ENCODE measurements at places on chromosomes 3 and 15.

DNA sequence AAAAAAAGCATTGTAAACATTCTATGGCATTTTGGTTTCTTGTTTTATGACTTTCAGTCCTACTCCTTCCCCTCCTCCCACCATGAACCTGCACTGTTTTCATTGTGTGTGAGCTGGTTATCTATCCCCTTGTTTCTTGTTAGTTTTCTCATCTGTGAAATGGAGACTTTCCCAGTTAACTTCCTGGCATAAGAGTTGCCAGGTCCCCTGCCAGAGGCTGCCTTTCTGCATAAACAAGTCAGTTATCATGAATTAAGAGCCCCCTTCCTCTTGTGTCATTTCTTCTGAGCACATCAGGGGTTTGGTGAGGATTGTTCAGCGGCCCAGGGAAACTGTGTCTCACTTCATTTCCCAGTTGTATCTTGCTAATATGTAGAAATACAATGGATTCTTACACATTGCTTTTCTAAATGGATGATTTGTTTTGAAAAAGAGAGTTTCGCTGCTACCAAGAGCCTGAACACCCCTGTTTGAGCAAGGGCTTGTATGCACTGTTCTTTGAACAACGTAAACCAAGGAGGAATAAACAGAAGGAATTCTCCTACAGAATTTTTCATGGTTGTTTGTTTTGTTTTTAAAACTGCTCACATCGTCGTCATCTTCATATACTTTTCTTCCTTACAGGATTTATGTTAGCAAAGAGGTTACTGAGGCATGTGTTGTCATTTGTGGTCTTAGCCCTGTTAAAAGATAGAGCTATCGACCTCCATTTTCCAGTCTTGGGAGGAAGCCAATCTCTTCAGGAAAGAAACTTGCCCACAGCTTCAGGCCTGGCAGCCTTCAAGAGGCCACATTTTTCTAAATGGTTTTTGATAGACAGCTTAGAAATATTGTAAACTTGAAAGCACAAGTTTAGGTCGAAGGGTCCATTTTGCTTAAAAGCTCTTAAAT lies 144.6 kb upstream of the IL12A start:
- DNase-seq, result no peak

DNA sequence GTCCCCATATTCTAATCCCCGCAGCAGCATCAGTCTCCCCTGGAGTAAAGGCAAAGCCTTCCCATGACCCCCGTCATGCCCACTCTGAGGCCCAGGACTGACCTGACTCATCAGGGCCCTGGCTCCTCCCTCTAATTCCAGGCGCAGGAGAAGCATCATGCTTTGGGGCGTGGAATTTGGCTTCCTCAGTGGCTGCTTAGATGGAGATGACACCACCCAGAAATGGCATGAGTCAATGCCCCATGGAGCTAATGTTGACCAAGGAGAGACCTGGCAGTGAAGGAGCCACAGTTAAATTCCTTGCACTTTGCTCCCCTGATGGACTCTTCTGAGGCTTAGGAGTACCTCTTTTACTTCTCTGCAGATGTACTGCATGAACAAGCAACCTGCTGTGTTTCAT lies 204.2 kb upstream of the PROK2 start:
- no peak for DNase-seq

DNA sequence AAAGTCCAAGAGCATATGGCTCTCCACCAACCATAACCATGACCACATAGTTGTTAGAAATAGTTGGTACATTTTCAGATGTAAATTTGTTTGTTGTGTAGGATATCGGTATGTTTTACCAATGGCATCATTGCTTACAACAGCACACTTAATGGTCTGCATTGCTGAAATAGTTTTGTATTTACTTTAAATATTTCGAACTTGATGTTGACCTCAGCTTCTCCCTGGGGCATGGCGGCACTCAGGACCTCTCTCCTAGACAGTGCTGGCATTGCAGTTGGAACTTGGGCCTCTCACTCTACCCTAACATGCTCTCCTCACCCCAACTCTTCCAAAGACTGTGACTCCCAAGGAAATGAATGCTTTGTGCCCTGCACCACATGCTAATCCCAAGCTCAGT lies 5.0 kb downstream of the SLC22A13 start:
- no peak for DNase-seq

GRCh38 chr3:125165189-125165947 lies 47.2 kb downstream of the SLC12A8 start:
- DNase-seq, result no peak

GRCh38 chr3:89402051-89402450 lies 294.6 kb downstream of the EPHA3 start:
- DNase-seq, result no peak

DNA sequence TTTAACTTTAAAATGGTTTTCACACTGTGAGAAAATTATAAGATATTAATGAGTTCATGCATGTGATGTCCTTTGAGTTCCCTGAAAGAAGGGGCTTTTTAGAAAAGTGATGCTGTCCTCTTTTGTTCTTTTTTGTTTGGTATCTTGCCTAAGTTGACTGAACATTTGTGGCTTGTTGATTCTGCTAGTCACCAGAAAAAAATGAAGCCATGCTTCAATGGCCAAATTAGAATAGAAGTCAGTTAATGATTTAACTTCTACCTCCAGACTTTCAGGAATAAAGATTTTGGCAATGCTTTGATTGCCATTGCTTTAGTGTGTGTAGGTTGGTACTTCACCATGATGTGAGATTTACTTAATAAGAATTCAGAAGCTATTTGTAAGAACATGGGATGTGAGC lies 260.6 kb upstream of the NECTIN3 start:
- DNase-seq, result no peak

DNA sequence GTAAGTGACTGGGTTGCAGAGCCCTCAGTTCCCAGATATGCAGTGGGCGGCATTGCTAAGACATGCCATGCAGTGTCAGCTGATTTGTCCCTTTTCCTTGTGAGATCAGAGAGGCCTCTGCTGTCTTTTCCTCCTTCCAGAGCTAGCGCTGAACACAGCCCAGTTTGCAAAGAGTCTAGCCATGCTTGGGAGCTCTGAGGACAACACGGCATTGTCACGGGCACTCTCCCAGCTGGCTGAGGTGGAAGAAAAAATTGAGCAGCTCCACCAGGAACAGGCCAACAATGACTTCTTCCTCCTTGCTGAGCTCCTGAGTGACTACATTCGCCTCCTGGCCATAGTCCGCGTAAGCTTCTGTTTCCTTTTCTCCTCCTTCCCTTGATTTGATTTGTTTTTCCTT lies 20.0 kb upstream of the SNX22 start:
- no peak for DNase-seq

GRCh38 chr3:194354315-194354714 lies 3.2 kb upstream of the CPN2 start:
- DNase-seq, result no peak

DNA sequence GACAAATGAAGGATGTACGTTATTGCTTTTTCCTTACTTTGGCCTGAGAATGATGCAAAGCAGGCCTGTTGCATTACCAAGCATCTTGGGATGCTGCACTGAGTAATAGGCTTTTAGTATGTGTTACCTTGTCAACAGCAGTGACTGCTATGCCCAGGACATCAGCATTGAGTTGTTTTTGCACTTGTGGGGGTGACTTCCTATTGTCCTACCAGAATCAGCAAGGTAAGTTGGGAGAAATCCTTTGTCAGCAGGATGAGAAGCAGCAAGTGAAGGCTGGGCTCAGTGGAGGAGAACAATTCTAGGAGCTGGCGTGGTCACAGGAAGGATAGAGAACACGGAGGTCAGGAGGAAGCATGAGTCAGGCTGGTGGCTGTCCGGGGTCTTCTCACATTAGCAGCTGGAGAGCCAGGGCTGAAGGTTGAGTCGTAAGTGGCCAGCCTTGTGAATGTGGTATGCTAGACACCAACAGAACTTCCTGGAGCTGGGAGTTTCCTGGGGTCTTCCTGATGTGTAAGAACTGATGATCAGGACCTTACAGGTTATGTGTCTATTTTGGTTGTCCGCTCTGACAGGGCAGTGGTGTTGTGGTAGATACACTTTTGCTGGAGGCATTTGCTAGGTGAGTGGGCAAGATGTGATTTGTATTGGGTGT lies 142.7 kb downstream of the FNDC3B start:
- no peak for DNase-seq

GRCh38 chr3:93931597-93932229 lies 42.0 kb downstream of the PROS1 start:
- DNase-seq, result no peak

- DNase-seq, result no peak
These were observed 328.4 kb upstream of the NECTIN3 start for GRCh38 chr3:110743202-110743601.

DNA sequence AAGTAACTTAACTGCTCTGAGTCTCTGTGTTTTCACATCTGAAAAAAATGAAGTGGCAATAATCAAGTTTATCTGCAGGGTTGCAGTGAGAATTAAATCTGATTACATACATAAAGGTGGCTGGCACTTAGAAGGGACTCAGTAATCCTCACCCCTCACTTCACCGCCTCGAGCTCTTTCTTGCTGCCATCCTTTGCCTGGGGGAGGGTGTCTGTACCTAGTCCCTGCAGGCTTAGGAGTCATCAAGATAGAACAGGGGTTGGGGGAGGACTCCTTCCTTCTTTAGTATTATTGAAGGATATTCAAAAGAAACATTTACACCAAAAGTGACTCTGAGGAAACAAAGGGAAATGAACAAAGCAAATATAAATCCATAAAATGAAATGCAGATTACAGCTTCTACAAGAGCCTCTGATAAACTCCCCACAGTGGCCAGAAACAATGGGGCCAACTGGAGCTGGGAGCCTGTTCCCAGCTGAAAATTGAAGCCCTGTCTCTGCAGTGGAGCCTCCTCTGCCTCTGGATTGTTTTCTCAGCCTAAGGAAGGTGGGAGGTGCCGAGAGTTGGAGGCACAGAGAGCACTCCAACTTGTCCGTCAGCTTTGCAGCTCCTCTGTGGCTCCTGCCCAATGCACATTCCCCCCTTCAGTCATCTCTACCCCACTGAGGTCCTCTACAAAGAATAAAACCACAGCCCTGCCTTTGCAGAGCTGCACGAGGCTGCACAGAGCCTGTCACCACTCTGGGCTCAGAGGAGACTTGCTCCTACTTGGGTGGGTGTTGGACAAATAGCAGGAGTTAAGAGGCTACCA lies 41.8 kb downstream of the CRYGS start:
- DNase-seq, result no peak

DNA sequence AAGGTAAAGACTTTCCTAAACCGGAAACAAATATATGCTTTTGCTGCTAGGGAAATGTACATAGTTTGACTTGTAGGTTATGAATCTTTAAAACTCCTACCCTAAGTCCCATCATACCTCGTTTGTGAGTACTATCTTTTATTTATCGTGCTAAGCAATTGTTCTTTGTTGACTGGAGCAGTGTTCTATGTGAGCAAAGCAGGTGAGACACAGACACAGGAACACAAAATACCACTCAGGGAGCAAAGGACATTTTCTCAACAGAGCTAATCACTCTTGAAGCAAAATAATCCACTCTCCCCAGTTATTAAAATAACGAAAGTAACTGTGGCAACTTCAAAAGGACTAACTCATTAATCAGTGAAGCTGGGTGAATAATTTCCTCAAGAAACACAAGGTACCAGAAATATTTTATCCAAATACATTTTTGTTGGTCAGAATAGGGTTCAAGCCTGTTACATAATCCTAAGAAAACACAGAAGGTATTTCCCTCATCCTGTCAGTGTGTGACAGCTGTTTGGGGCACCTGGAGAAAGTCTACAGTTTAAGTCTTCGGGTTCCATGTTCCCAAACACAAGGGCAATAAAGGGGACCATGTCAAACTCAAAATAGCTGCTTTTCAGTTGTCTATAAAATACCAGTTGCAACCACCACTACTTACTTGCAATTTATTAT lies 407.7 kb downstream of the FOXP1 start:
- no peak for DNase-seq

- DNase-seq, result no peak
These were observed 215.1 kb downstream of the SHQ1 start for GRCh38 chr3:72633121-72633520.

- no peak for DNase-seq
These were observed 162.3 kb downstream of the PGPEP1L start for GRCh38 chr15:98845138-98845884.

GRCh38 chr15:98896802-98897732 lies 110.5 kb downstream of the PGPEP1L start:
- DNase-seq, result no peak

DNA sequence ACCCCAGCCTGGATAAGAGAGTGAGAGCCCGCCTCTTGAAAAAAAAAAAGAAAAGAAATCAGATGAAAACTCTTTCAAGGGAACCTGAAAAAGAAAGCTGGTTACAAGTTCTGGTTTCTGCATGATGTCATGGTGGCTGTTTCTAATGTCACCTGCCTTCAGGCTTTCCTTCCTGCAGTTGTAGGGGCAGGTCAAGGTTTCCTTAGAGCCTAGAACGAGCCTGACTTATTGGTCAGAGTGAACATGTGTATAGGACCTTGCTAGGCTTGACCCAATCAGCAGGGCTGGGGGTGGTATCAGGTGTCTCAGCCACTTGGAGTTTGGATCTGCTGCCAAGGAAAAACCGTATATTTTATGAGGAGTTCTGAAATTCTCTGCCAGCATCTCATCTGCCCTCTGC lies 3.8 kb downstream of the IVD start:
- no peak for DNase-seq

- DNase-seq, result no peak
These were observed 247 bp downstream of the FETUB start for GRCh38 chr3:186640473-186640818.

DNA sequence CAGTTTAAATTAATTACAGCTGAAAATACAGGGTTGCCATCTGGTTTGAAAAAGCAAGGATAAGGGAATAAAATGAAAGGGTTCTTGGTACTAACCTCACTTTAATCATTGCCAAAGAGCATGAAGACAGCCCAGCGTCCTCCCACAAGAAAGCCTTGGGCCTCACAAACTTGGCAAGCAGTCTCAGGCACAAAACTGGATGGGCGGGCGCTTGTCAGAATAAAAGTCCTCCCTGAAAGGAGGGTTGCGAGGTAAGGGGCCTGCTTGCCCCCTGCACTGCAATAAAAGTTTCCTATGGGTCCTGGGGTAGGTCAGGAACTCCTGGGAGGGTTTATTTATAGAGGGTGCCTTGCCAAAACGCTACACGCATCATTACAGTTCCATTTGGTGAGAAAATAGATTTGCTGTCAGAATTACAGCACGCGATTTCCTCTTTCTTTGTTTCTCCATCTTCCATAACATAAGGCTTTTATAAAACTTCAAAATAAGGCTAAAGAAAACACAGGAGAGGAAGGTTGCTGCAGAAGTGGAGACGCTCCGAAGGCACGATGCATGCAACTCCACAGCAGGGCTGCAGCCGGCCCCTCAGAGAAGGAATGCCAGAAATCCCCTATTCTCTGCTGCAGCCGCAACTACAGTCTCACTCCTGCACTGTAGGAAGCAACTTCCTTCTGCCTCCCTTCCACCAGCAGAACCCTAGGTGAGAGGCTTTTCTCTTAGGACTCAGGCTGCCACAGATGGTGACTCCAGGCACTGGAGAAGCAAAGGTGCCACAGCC lies 61.3 kb downstream of the VGLL4 start:
- no peak for DNase-seq

GRCh38 chr3:28891485-28891884 lies 389.4 kb upstream of the RBMS3 start:
- no peak for DNase-seq

GRCh38 chr3:76917436-76917835 lies 122.5 kb upstream of the ROBO2 start:
- peak; percentile 21 for DNase-seq

- DNase-seq, result no peak
These were observed 3.4 kb upstream of the CEP152 start for GRCh38 chr15:48814286-48814685.

All from NCI-H1048 (cell line).